ENCODE measurements at places on chromosomes 1 and 21. TPM values are rescaled to one million over a fixed set of nuclear protein-coding genes. Genes with fewer than 3 reads are reported as not detected.
A peak's percentile ranks its signal among the peaks of the same experiment; 100 is the strongest.

DNA sequence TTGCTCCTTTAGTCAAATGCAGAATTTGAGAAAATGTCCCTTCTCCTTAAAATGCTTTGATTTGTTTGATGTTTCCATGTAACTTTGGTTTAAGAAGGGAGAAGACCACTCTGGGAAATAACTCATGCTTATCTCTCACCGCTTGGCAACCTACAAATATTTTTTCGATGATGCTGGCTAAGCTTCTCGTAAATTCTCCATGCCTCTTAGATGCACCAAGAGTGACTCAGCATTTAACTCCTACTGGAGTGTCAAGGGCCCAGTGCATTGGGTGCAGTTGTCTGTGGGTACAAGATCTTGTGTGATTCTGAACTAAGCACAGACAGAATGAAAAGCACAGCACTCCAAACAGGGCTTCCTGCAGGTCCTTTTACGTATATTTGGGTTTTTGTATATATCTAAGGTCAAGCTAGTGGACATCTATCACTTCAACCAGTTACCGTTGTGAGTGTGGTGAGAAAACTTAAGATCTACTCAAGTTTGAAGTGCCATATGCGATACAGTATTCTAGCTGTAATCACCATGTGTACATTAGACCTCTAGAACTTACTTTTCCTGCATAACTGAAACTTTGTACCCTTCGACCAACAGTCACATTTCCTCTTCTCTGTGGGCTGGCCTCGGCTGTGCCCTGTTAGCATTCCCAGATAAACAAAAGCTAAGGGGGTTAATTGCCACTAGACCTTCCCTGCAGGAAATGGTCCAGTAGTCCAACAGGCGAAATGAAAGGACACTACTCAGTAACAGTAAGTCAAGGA lies 55.8 kb downstream of the COL18A1 start:
- no peaks in the 10 kb centered on the region for H3K27me3 ChIP-seq
- H3K27ac ChIP-seq: no peak overlapping the region
- no peak overlapping the region for H3K4me3 ChIP-seq
- DNase-seq: no peak
- peaks cover 32% of the 10 kb centered on the region for H3K4me1 ChIP-seq

DNA sequence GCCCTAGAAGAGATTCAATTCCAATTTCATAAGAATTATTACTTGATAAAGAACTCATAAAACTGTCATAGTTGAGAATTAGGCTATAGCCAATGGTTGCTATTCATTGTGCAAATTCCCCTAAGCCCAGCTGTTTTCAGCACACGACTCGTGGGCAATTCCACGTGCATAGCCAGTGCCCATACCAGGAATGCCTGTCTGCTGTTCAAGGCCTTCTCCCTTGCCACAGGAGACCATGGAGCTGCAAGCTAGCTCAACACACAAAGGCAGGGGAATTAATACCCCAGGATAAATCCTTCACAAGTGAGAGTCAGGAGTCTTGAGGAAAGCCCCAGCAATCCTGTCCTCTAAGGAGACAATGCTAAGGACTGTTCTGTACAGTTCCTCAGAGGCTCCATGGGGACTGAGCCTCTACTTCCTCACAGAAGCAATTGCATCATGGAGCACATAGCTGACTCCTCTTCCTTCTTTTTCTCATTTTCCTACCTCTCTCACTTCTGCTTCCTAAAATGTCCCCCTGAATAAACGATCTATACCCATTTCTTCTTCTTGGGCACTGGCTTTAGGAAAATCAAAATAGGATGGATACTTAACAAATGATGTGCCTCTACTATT lies 19.1 kb upstream of the CHRM3 start:
- H3K4me3 ChIP-seq: no peak overlapping the region
- no peak for DNase-seq
- no peaks in the 10 kb centered on the region for H3K27me3 ChIP-seq

DNA sequence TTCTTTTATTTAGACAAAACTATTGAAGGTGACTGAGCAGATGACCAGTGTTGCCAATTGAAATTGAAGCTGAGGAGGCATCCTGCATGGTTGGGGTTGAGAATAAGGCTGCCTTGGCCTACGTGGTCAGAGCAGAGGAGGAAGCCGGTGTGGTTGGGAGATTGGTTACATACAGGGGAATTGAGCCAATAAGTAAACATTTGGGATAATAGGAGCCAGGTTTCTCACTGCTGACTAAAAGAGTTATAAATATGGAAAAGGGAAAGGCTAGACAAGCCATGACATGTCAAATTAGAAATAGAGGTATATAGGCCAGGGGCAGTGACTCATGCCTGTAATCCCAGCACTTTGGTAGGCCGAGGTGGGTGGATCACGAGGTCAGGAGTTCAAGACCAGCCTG lies 15.8 kb downstream of the SNX7 start:
- DNase-seq: no peak
- H3K4me3 ChIP-seq: no peak overlapping the region
- H3K4me1 ChIP-seq: peaks cover 16% of the 10 kb centered on the region
- H3K27me3 ChIP-seq: no peaks in the 10 kb centered on the region
- no peaks in the 10 kb centered on the region for H3K36me3 ChIP-seq

GRCh38 chr1:172451002-172451443 lies 7.2 kb upstream of the PIGC start:
- no peak for DNase-seq
- no peaks in the 10 kb centered on the region for H3K27me3 ChIP-seq
- H3K36me3 ChIP-seq: no peaks in the 10 kb centered on the region

UBE4B gene
- total RNA-seq: 110 TPM

CD160 gene
- not detected for total RNA-seq

TNNI3K gene
- total RNA-seq: 4.5 TPM

DNA sequence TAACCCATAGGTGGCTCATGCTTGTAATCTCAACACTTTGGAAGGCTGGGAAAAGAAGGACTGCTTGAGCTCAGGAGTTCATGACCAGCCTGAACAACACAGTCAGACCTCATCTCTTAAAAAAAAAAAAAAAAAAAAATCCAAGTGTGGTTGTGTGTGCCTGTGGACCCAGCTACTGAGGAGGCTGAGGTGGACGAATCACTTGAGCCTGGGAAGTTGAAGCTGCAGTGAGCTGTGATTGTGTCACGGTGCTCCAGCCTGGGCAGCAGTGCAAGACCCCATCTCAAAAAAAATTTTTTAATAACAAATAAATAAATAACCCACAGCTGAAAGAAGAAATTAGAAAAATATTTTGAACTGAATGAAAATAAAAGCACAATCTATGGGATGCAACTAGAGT lies 13.8 kb downstream of the INTS7 start:
- peaks cover 10% of the 10 kb centered on the region for H3K36me3 ChIP-seq
- no peak for DNase-seq
- no peak overlapping the region for H3K4me3 ChIP-seq

DNA sequence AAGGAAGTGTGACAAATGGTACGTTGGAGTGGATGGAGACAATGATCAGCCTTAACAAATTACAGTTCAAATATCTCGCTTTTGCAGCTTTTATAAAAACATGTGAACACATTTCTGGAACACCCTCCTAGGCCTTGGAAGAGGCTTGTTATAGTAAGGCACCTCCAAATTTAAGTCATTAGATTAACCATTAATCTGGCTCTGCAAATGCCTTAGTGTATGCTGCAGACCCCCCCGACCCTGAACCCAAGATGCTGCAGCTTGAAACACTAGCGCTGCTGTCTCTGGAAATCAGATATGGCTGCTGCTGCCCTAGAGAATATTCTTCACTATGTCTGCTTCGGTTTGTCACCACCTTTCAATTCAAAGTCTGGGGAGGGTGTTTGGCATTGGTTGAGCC lies 196.4 kb downstream of the MIS18A start:
- no peaks in the 10 kb centered on the region for H3K27me3 ChIP-seq
- H3K4me1 ChIP-seq: no peaks in the 10 kb centered on the region
- no peak overlapping the region for H3K27ac ChIP-seq

- peak; percentile 90 for DNase-seq
- no peak overlapping the region for H3K27ac ChIP-seq
- no peaks in the 10 kb centered on the region for H3K36me3 ChIP-seq
- no peaks in the 10 kb centered on the region for H3K27me3 ChIP-seq
- H3K4me1 ChIP-seq: peaks cover 14% of the 10 kb centered on the region
- H3K4me3 ChIP-seq: no peak overlapping the region
Measured at GRCh38 chr1:41617336-41617735, 132.9 kb upstream of the EDN2 start.

CDC42SE1 gene
- total RNA-seq: 50.9 TPM

PTGFR gene
- 2.7 TPM for total RNA-seq

CELA2A gene
- not detected for total RNA-seq

ICOSLG gene
- 0.66 TPM for total RNA-seq

RNF187 gene
- total RNA-seq: 62.1 TPM

- H3K36me3 ChIP-seq: peaks cover 14% of the 10 kb centered on the region
- DNase-seq: no peak
- H3K4me3 ChIP-seq: no peak overlapping the region
- no peaks in the 10 kb centered on the region for H3K27me3 ChIP-seq
- no peaks in the 10 kb centered on the region for H3K4me1 ChIP-seq
Measured at GRCh38 chr1:177964336-177964735, 5.5 kb downstream of the SEC16B start.

DNA sequence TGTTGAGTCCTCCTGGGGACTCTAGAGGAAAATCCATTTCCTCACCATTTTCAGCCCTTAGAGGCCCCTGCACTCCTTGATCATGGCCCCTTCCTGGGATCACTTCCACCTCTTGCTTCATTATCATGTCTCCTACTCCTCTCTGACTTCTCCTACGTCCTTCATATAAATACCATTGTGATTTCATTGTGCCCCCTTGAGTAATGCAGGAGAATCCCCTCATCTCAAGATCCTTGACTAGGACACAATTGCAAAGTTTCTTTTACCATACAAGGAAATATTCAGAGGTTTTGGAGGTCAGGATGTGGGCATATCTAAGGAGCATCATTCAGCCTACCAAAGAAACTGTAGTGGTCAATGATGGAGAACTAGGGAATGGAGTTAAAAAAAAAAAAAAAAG lies 8.8 kb upstream of the GBP6 start:
- H3K4me1 ChIP-seq: no peaks in the 10 kb centered on the region
- no peaks in the 10 kb centered on the region for H3K27me3 ChIP-seq
- no peak for DNase-seq
- H3K27ac ChIP-seq: no peak overlapping the region
- H3K4me3 ChIP-seq: no peak overlapping the region
- no peaks in the 10 kb centered on the region for H3K36me3 ChIP-seq

E2F2 gene
- total RNA-seq: 0.11 TPM

CR1 gene
- 1.7 TPM for total RNA-seq

OR6N2 gene
- total RNA-seq: not detected

CELA2B gene
- not detected for total RNA-seq

KLHL12 gene
- 17.0 TPM for total RNA-seq

- H3K4me1 ChIP-seq: no peaks in the 10 kb centered on the region
- no peak for DNase-seq
- no peak overlapping the region for H3K4me3 ChIP-seq
- no peaks in the 10 kb centered on the region for H3K27me3 ChIP-seq
Measured at GRCh38 chr1:245961137-245961540, 545.9 kb downstream of the SMYD3 start.

GRCh38 chr1:162994921-162995320 lies 74.2 kb upstream of the RGS4 start:
- DNase-seq: no peak
- H3K27ac ChIP-seq: no peak overlapping the region
- no peaks in the 10 kb centered on the region for H3K27me3 ChIP-seq
- no peaks in the 10 kb centered on the region for H3K4me1 ChIP-seq

DNA sequence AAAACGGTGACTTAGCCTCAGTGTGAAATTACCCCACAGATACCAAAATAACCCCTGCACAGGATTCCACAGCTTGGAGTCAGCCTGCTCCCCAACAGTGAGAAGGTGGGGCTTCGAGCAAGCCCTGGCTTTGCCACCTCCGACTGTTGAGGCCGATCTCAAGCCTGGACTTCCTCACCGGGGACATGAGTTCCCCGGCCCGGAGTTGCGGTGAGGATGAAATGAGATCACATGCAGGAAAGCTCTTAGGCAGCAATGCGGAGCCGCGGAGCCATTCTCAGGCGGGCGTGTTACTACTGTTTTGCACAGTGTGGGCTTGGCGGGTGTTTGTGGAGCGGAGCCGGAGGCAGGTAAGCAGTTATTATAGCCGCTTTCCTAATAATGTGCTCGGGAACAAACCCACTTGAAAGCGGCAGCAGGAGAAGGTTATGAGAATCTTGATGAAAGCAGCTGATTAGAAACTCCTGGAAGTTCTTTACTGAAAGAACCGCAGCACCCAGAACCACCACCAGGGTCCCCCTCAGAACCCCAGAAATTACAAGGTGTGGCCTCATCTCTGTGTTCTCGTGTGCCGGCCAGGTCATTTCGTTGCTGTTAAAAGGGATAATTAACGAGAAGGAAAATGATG lies 3.9 kb upstream of the CLSTN1 start:
- peaks cover 25% of the 10 kb centered on the region for H3K4me1 ChIP-seq
- no peak overlapping the region for H3K27ac ChIP-seq
- H3K4me3 ChIP-seq: no peak overlapping the region
- H3K27me3 ChIP-seq: no peaks in the 10 kb centered on the region
- H3K36me3 ChIP-seq: no peaks in the 10 kb centered on the region
- DNase-seq: no peak

DNA sequence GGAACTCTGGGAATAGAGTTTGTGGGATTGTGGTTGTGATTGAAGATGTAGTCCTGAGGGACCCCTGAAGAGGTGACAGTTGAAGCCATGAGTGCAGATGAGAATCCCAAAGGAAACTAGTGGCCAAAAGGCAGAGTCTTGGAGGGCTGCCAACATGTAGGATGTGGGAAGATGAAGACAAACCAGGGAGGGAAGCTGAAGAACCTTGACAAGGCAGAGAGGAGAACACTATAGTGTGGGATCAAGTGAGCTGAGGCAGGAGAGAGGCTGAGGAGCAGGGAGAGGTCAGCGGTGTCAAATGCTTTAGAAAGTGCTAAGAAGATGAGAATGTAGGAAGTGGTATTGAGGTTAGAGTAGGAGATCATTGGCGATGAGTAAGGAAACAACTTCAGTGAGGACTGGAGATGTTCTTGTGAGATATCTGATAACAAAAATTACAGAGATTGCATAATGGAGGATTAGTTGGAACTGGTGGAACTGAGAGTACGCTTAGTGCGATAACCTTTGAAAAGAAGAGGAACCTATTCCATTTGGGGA lies 88.5 kb upstream of the VCAM1 start:
- H3K4me1 ChIP-seq: peaks cover 34% of the 10 kb centered on the region
- no peak overlapping the region for H3K4me3 ChIP-seq
- no peak for DNase-seq
- no peaks in the 10 kb centered on the region for H3K36me3 ChIP-seq

GRCh38 chr1:158327481-158327880 lies 3.9 kb downstream of the CD1B start:
- H3K36me3 ChIP-seq: no peaks in the 10 kb centered on the region
- no peaks in the 10 kb centered on the region for H3K4me1 ChIP-seq
- H3K27ac ChIP-seq: no peak overlapping the region

NTRK1 gene
- total RNA-seq: 1.1 TPM

Measured in esophagus muscularis mucosa (tissue), 4 donors.